ENCODE measurements at places on chromosomes 11 and 22. TPM values are rescaled to one million over a fixed set of nuclear protein-coding genes. Genes with fewer than 3 reads are reported as not detected.

DNA sequence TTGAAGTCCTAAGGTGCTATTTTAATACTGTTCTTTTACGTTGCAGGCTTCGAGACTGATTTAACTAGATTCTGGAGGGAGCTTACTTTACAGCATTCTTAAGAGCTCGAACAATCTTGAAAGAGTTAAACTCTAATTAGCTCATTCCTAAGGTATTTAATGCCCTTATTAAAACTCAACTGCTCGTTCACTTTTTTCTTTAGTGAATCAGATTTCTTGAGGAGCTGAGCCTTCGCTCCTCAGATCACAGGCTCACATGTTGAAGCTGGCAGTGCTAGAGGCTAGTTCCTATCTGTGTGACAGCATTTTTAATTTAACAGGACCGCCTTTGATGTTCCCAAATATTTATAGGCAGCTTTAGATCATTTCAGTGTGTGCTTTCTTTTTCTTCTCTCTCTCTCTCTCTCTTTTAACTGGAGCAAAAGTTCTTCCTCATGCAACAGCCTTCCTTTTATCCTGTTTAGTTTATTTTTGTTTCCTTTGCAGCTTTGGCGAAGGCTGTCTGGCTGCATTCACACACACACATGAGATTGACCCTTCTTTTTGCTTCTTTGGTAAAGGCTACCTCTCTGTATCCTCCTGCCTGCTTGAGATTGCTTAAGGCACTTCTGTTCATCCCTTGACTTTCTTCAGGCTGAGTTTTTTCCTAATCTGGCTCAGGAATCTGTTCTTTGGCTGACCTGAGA lies 21.0 kb downstream of the ZNRF3 start:
- DNase-seq = no peak
- no peaks in the 10 kb centered on the region for H3K36me3 ChIP-seq
- peaks cover 36% of the 10 kb centered on the region for H3K4me1 ChIP-seq

GRCh38 chr11:6630632-6631291 lies 11.5 kb upstream of the TPP1 start:
- no peak overlapping the region for H3K27ac ChIP-seq
- H3K4me3 ChIP-seq = no peak overlapping the region
- H3K27me3 ChIP-seq = no peaks in the 10 kb centered on the region
- DNase-seq = no peak

GRCh38 chr11:35367491-35367890 lies 51.9 kb downstream of the SLC1A2 start:
- H3K4me3 ChIP-seq = no peak overlapping the region
- H3K27ac ChIP-seq = no peak overlapping the region
- no peaks in the 10 kb centered on the region for H3K36me3 ChIP-seq
- no peak for DNase-seq

DNA sequence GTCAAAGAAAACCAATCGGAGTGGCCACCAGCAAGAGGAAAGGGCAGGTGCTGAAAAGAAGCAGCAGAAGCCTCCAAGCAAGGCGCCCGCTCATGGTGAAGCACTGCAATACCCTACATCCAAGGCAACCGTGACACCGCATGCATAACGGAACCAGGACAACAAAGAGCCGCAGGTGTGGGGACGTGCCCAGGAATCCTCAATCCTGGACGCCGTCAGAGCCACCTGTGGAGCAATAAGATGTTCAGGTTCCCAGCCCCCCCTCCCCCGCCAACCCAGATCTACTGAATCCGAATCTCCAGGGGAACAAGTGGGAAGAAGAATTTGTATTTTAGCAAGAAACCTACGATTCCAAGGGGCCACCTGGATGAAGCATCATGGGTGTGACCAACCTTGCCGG lies 70.8 kb downstream of the SHANK2 start:
- H3K36me3 ChIP-seq = no peaks in the 10 kb centered on the region
- no peak overlapping the region for H3K27ac ChIP-seq
- H3K27me3 ChIP-seq = peaks cover 15% of the 10 kb centered on the region
- H3K4me3 ChIP-seq = no peak overlapping the region

- H3K36me3 ChIP-seq = no peaks in the 10 kb centered on the region
- no peak overlapping the region for H3K4me3 ChIP-seq
- H3K27me3 ChIP-seq = no peaks in the 10 kb centered on the region
- peaks cover 38% of the 10 kb centered on the region for H3K4me1 ChIP-seq
- H3K27ac ChIP-seq = no peak overlapping the region
Observed at GRCh38 chr11:65932558-65932919, 12.7 kb upstream of the TSGA10IP start.

Gene ISX
- total RNA-seq = not detected

DNA sequence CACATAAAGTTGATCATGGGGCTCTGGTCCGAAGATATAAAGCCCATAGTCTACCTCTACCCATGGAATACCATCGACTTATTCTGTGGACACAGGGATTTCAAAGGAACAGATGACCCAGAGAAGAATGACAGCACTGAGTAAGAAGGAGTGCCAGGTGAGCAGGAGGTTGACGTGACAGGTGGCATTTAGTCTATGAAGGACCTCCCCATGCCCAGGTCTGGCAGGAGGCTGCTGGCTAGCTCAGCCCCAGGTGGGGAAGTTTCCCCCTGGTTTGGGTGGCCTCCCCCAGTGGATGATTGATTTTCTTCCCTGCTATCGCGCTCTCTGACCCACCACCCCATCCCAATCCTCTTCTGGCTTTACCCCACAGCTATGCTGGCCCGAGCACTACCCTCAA lies 39.1 kb downstream of the KCNC1 start:
- no peak for DNase-seq
- no peaks in the 10 kb centered on the region for H3K4me1 ChIP-seq
- no peaks in the 10 kb centered on the region for H3K27me3 ChIP-seq
- H3K4me3 ChIP-seq = no peak overlapping the region
- no peak overlapping the region for H3K27ac ChIP-seq

GRCh38 chr11:24820541-24820940 lies 323.7 kb downstream of the LUZP2 start:
- no peaks in the 10 kb centered on the region for H3K4me1 ChIP-seq
- no peak overlapping the region for H3K27ac ChIP-seq
- H3K36me3 ChIP-seq = no peaks in the 10 kb centered on the region
- no peak overlapping the region for H3K4me3 ChIP-seq
- H3K27me3 ChIP-seq = no peaks in the 10 kb centered on the region

DNA sequence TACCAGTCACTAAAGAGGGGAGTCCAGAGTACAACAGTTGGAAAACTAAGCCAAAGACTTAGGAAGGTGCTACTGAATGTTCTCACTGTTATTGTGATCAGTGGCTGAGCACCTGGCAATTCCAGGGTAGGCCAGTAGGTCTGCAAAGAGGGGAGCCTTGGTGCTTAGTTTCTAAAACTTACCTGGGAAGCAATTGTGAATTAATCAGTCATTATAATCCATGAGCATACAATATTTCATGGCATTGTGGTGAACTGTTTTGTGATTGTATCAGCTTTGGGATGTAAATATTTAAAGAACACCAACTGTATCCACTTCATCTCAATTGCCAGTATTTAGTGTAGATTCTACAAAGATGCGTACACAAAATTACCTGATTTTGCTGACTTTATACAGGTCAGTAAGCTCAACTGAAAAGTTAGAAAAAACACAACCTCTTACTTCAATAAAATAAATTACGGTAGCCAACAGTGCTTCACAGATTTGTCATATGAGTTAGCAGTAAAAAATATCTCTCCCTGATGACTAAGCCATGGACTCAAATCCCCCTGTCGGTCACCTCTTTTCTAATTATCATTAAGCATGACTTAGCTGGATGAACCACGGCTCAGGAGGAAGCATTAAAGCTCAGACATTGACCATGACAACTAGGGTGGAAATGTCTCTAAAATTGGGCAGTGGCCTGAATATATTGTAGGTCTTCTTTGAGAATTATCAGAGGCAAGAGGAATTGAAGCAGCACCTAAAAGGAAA lies 30.8 kb upstream of the SORL1 start:
- H3K4me3 ChIP-seq = no peak overlapping the region
- DNase-seq = no peak
- peaks cover 61% of the 10 kb centered on the region for H3K4me1 ChIP-seq
- no peaks in the 10 kb centered on the region for H3K27me3 ChIP-seq

GRCh38 chr11:76578654-76579055 lies 91.9 kb downstream of the LRRC32 start:
- DNase-seq = no peak
- no peaks in the 10 kb centered on the region for H3K4me1 ChIP-seq
- H3K27ac ChIP-seq = no peak overlapping the region
- no peak overlapping the region for H3K4me3 ChIP-seq
- peaks cover 6% of the 10 kb centered on the region for H3K27me3 ChIP-seq
- H3K36me3 ChIP-seq = no peaks in the 10 kb centered on the region

Gene SMIM35
- total RNA-seq = 0.27 TPM

- peaks cover 5% of the 10 kb centered on the region for H3K27me3 ChIP-seq
- no peak for DNase-seq
- no peaks in the 10 kb centered on the region for H3K4me1 ChIP-seq
- no peak overlapping the region for H3K4me3 ChIP-seq
- no peaks in the 10 kb centered on the region for H3K36me3 ChIP-seq
Observed at GRCh38 chr11:92948116-92948515, 21.3 kb upstream of the MTNR1B start.

DNA sequence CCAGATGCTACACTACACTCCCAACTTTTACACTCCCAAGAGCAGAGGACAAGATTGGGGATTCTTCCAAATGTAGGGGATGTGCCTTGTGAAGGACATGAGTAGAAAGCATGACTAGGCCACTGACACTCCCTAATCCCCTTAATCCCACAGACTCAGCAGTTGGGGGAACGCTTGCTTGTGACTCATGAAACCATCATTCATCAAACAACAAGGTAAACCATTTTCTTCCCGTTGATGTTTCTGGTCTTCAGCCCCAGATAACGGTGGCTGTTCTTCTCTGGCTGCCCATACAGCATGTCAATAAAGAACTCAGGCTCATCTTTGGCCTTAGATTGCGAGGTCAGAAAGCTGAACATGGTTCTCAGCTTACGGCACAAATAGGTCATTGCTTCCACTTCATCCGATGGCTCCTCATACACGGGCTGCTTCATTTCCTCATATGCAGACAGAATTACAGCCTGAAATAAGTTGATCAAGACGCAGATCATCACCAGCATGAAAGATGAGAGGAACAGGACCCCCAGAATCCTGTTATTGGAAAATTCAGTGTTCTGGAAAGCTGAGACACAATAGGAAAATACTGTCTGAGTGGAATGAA lies 6.4 kb upstream of the CDPF1 start:
- H3K36me3 ChIP-seq = peaks cover 4% of the 10 kb centered on the region
- DNase-seq = no peak
- H3K4me3 ChIP-seq = no peak overlapping the region
- peaks cover 15% of the 10 kb centered on the region for H3K4me1 ChIP-seq
- no peak overlapping the region for H3K27ac ChIP-seq

- H3K36me3 ChIP-seq = no peaks in the 10 kb centered on the region
- H3K4me1 ChIP-seq = peaks cover 7% of the 10 kb centered on the region
Observed at GRCh38 chr22:22853713-22854112, 33.9 kb upstream of the IGLL5 start.

GRCh38 chr11:12164061-12165014 lies 53.9 kb downstream of the MICAL2 start:
- H3K4me3 ChIP-seq = no peak overlapping the region
- H3K27ac ChIP-seq = peak overlapping the region; percentile 37
- peak; percentile 40 for DNase-seq
